ENCODE measurements at places on chromosomes 2 and 18.

GRCh38 chr2:212683346-212684097 is 144.9 kb upstream of the ERBB4 start:
- DNase-seq: no peak

DNA sequence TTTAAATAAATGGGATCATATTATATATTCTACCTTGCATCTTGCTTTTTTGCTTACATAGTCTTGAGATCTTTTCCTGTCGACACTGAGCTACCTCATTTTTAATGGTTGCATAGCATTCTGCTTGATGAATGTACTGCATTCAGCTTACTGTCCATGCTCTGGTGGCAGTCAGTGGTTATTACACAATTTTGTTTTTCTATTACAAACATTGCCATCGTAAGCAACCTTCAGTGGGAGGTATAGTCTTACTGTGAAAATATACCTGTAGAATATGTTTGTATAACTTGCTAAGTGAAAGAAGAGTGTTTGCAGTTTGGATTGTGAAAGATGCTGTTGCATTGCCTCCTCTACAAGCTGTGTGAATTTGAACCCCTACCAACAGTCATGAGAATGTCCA is 43.4 kb downstream of the UBXN4 start:
- no peak for DNase-seq

DNA sequence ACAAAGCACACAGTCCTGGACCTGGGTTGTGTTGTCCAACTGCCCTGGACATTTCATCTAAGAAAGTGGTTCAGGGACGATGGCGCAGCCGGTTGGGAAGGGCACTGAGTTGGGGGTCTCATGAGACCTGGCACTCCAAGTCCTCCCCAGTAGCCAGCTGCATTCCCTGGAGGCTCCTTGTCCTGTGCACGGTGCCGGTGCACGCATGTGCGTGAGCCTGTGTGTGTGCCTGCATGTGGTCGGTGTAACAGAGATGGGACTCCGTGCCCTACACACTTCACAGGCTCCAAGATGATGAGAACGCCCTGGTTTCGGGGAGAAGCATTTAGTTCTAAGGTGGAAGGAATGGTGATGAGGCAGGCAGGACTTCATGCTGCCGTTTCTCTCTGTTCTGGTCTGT is 124.9 kb upstream of the PXDN start:
- no peak for DNase-seq

GRCh38 chr2:128314348-128315121 is 4.1 kb downstream of the HS6ST1 start:
- no peak for DNase-seq

- DNase-seq: no peak
These were observed 9.3 kb downstream of the KCNIP3 start for GRCh38 chr2:95306336-95306895.

- no peak for DNase-seq
These were observed 22.5 kb upstream of the MTA3 start for GRCh38 chr2:42545841-42546390.

DNA sequence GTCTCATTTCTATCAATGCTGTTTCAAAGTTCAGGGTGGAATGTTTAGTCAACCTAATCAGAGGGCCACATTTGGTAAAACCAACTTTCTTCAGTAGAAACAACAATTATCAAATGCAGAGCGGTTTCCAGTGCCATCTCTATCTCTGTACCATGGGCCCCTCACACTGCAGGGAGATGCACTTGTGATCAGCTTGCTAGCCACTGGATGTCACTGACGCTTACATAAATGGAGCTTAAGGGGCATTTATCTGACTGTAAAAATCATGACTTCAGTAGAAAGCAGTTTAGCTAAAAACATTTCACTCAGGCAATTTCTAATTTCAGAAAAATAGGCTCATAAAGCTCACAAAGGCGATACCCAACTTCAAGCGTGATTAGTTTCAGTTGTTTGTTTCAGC is 678.0 kb downstream of the ZEB2 start:
- DNase-seq: no peak

- DNase-seq: no peak
These were observed 50.1 kb upstream of the GAREM1 start for GRCh38 chr18:32520771-32521170.

DNA sequence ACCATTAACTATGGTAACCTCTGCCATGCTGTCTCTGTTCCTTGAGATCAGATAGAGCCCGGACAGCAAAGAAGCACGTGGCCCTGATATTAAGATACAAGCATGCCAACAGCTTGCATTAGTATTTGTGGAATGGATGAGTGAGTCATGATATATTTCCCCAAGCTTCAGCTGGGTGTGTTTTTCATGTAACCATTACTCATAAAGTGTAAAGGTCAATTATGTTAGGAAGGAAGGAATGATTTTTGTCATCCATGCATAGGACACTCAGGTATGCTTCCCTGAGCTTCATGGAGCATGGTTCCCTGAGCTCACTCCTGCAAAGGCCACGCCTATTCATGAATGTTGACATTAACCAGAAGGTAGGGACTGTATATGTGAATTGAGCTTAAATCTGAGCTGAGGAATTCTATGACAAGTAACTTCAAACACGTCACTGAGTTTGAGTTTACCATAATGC is 74.6 kb downstream of the ARL4C start:
- no peak for DNase-seq

GRCh38 chr2:150939087-150939486 is 322.6 kb downstream of the RBM43 start:
- no peak for DNase-seq
